Caudate nucleus (tissue), 63 donors: ENCODE measurements at places on chromosomes 5 and 9.
A peak's percentile ranks its signal among the peaks of the same experiment; 100 is the strongest.

- DNase-seq: no peak
Measured at GRCh38 chr5:42640835-42641234, 115.8 kb upstream of the CCDC152 start.

DNA sequence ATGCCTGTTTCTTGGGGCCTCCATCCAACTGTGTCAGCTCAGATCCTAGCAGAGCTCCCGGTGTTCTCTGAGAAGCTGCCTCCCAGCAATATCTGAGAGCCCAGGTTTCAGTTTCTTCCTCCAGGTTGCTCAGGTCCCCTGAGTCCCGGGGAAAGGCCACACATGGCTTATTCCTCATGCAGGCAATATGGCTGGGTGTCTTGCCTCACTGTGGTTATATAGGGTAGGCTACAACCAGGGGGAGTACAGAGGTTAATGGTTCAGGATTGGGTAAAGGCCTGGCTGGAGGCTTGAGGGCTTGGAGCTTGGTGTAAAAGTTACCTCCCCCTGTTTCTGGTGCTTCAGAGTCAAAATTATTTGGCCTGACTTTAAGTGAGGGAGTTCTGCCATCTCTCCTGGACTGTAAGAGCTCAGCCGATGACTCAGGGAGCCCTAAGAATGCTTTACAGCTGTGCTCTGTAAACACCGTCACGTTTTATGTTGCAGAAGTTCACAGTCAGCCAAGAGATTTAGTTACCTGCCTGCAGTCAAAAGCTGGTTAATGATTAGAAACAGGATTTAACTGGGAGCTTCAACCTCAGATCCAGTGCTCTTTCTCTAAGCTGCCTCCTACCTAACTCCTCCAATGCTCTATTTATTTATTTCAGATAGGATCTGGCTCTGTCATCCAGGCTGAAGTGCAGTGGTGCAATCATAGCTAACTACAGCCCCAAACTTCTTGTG is 24.3 kb upstream of the UBAP2 start:
- DNase-seq: no peak

GRCh38 chr5:88879724-88880123 is 3.3 kb downstream of the MEF2C start:
- DNase-seq: no peak

DNA sequence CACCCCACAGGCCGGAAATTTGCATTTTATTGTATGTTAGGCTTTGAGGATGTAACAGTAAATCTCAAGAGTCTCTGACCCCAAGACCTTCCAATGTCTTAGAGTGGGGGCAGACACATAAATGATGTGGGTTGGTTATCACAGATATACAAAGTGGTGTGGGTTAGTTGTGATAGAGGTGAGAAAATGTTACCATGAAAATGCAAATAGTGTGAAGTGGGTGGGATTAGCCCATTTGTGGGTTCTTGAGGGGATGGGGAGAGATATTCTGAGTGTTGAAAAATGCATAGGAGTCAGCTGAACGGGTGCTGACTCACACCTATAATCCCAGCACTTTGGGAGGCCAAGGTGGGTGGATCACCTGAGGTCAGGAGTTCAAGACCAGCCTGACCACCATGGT is 7.9 kb upstream of the RNF145 start:
- DNase-seq: no peak

DNA sequence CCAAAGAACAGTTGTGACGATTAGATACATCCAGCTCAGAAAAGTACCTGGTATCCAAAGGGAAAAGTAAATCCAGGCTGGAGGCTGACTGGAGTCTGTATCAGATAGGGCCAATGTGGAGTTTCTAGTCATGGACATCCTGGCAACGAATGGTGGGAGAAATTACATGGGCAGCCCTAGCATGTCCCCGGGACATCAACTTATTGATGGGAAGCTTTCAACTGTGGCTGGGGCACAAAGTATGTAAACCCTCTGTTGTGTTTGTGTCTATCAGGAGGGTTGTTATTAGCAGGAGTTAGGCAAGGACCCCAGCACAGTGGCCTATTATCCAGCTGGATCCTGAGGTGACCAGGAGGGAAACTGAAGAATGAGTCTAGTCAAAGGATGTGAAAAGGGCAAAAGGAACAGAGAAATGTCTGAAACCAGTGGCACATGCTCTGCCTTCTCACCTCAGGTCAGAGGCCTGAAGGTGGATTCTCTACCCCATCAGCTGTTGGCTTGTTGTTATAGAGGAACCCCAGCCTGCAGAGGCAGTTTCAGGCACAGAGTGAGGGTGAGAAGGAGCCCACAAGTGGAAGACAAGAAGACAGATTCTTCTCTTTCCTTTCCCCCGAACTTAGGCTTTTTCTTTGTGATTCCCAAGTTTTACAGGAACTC is 19.9 kb downstream of the IFNW1 start:
- DNase-seq: no peak

GRCh38 chr9:16825971-16826625 is 44.4 kb downstream of the BNC2 start:
- DNase-seq: no peak

DNA sequence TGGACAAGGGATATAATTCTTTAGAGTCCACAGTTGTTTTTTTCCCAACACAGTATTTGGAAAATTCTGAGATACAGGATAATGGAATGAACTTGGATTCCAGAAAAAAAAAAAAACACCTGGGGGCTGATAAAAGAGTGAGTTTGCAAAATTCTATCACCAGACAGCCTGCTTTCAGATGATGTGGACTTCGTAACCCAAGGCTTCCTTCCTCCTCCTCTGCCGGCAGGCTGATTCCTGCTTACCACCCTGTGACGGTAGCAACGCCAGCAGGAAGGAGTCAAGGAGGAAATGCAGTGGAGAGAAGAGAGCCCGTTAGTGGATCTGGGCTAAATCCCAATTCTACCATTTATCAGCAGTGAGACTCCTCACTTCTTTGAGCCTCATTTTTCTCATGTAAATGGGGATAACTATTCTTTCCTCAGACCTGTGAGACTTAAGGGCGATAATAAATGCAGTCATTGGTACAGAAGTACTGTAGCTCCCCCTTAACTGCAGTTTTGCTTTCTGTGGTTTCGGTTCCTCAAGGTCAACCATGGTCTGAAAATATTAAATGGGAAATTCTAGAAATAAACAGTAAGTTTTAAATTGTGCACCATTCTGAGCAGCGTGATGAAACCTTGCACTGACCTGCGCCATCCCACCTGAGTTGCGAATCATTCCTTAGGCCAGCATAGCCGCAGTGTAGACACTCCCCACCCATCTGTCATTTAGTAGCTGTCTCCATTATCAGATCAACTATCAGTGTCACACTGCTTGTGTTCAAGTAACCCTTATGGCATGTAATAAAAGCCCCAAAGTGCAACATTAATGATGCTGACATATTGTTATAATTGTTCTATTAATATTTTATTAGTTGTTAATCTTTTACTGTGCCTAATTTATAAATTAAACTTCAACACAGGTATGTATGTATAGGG is 71.4 kb downstream of the DCP2 start:
- no peak for DNase-seq

GRCh38 chr5:138979684-138980280 is 104.6 kb upstream of the LRRTM2 start:
- DNase-seq: no peak

DNA sequence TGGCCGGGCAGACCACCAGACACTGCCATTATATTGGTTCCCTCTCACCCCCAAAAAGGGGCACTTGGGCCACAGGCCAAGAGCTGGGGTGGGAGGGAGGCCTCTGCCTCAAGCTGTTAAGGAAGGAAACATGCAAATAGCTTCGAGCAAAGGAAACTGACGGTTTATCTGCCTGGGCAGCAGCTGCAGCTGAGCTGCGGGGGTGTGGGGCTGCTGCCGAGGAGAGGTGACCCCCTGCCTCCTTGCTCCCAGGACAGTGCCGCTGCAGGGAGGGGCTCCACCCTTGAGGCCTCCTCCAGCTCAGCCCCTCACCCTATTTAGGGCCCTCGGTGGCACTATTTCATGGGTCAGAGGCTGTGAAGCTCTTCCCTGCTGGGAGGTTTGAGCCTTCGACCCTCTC is 789 bp downstream of the DOK3 start:
- DNase-seq: no peak

GRCh38 chr5:13346401-13346800 is 598.1 kb downstream of the DNAH5 start:
- DNase-seq: no peak

DNA sequence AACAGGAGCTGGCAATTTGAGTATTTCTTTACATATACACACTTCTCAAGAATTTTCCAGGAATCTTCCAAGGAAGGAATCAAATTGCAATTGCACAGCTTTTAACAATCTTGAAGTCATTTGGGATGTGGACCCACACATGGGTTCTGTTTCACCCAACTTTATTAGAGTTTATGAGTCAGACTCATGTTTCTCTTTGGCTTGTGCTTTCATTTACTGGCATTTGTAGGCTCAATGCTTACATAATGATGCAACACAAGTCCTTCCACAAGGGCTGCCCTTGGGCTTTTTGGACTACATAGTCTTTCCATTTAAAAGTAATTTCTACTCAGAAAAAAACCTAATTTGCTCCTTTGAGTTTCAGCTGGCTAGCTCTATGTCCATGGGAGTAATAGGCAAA is 4.6 kb upstream of the CDC37L1 start:
- no peak for DNase-seq

DNA sequence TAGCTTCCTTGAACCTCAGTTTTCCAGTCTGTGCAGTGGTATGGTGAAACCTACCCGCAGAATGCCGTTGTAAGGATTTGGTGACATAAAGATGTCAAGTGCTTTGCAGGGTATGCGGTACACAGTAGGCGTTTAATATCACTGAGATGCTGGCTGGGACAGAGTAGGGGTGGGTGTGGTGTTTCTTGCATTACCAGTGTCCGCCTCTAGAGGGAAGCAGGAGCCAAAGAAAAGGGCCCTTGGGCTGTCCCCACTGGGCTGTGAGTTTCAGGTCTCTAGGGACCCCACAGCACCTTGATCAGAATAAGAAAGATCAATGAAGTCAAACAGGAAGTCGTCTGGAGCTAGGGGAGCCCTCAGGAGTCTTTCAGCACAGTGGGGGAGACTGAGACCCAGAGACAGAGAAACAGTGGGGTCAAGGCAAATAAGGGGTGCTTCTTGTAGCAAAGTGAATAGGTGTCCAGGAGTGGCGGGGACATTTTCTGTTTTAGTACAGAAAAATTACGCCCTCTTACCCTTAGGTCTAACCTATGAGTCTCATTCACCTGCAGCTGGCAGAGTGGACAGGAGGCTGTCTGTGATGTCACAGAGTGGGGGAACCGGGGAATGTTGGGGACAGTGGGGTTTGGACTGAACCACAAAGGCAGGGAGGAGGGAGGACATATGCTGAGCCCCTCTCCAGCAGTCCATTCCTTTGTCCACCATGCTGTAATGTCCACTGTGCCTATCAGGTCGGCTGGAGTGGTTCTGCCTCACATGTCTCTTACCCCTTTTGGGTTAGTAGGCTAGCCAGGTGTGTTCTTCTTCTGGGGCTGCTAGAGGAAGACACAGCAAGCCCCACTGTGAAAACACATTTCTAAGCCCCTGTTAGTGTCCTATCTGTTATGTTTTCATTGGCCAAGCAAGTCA is 4.7 kb upstream of the TEX53 start:
- peak; percentile 43 for DNase-seq

GRCh38 chr5:142078221-142078620 is 30.4 kb upstream of the NDFIP1 start:
- DNase-seq: no peak

- DNase-seq: no peak
Measured at GRCh38 chr5:26843677-26844076, 194.7 kb downstream of the CDH9 start.

DNA sequence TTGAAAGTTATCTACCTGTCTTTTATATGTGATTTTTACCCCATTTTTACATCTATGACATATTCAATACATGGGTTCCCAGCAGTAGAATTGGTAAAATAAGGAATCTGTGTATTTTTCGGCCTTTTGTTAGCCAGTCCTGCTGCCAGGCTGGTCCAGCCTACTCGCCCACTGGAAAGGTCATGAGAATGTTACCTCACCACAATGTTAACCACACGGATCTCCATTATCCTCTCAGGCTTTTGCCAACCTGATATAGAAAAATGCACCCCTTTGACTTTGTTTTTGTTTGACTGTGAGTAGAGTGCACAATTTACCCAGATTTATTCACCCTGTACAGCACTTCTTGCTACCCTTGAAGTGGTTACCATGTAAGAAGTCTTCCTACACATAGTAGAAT is 167.2 kb downstream of the CTNND2 start:
- DNase-seq: no peak

DNA sequence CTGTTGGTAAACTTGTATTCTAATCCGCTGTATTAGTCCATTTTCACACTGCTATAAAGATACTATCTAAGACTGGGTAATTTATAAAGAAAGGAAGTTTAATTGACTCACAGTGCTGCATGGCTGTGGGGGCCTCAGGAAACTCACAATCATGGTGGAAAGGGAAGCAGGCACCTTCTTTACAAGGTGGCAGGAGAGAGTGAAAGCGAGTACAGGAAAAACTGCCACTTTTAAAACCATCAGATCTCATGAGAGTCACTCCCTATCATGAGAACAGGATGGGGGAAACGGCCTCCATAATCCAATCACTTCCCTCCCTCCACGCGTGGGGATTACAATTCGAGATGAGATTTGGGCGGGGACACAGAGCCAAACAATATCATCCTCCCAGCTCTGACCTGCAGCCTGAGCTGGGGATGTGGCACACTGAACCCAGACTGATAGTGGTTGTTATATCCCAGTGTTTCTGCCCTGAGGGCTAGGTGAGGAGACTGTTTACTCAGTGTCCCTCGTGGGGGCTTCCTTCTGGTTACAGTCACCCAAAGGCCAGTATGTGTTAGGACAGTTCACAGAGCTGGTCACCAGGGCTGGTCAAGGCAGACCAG is 488.3 kb downstream of the KDM4C start:
- DNase-seq: no peak

DNA sequence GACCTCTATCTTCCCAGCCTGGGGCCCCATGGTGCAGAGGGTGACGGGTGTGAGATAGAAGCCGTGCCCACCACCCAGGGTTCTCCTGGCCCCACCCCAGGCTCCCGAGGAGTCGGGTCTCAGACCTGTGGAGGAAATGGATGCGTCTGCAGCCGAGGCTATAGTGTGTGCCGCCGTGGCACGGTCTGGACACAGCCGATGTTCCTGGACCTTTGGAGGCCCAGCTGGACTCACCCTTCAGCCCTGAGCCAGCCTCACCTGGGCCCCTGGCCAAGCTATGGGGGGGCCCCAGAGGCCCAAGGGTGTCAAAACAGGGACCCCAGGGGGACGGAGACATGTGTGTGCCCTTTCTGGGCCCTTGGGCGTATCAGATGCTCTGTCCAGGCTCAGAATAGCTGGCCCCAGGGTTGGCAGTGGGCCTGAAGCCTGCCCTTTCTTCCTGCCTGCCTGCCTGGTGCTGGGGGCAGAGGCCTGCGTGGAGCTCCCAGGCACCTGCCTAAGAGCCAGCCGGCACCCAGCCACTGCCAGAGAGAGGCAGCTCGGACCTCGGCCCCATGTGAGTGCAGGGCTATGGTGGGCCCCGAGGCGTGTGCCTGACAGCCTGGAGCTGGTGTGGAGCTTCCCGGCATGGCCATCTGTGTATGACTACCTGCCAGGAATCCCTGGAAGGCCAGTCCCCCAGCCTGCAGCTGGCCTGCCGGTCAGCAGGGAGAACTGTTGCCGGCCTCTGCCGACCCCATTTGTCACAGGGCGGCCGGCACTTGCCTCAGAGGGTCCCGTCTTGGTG is 41.8 kb downstream of the KCNT1 start:
- no peak for DNase-seq
